ENCODE measurements at places on chromosomes 5 and 9.
A peak's percentile ranks its signal among the peaks of the same experiment; 100 is the strongest.

DNA sequence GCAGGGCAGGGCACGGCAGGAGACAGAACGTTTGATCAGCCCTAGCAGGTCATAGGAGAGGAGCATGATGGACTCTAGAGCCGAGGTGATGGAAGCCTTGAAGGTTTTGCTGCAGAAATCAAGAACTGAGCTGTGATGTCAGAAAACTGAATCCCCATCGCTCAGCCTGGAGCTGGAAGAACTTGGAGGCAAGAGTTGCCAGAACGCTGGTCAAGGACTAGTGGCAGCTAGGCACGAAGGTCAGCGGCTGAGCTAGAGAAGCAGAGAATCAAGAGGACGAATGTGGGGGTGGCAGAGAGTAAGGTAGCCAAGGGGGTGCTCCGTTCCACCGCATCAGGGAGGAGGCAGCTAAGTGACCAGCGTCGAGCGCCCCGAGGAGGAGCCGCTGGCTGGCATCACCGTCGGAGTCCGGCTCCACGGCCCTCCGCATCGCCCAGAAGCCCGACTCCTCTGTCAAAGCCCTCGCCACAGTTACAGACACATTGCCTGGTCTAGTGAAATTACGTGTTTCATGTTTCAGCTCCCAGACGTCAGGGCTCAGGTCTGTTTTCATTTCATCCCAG, 1.2 kb upstream of the GALNT10 start:
- no peak for DNase-seq

GRCh38 chr9:125343518-125344275, 82.1 kb downstream of the GAPVD1 start:
- DNase-seq, result peak; percentile 59

DNA sequence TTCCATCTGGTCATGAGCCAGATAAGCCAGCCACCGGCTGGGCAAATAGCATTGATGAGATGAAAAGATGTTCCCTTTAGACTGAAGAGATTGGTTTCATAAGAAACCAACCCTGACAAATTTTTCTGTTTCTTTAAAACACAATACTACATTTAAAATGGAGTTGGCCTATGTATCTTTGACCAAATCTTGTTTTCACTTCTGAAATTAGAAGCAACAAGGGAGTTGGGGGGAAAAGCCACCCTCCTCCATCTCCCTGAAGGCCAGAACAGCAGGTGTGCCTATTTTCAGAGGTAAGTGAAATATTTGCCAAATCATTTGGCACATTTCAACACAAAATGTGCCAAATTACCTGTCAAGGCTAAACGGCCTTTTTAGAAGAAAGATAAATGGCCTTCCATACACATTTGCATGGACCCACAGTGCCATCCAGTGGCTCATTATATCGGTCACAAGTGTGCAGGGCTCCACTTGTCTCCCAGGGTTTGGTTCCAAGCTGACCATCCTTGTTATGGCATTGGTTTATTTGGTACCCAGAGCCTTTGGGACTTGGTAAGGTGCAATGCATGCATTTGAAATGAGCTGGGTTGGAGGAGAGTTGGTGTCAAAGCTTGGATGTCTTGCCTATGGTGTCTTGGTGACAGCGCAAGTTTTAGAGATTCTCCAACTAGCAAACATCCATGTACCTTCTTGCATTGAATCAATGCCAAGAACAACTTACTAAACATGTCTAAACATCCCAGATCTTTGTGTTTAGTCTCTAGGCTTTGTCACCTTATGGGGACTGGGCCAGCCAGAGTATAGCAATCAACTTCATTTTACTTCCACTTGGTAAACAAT, 372.0 kb upstream of the KIF2A start:
- peak; percentile 60 for DNase-seq

DNA sequence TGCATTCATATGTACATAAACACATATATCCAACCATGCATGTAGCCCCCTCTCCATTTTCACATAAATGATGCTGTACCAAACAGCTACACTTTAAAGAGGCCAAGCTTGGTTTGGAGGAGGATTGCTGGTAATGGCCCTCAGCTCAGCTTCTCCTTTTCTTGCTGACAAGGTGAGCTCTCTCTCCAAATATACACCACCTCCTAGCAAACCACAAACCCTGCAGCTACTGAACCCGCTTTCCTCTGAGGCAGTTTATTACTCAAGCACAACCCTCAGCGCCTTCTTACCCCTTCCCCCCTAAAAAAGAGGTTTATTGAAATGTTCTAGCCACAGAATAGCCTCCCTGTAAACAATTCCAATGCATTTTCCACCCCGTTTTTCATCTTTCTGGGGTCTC, 54.0 kb downstream of the ALG2 start:
- no peak for DNase-seq

- no peak for DNase-seq
Measured at GRCh38 chr5:136466041-136466415, 100.7 kb upstream of the TRPC7 start.

DNA sequence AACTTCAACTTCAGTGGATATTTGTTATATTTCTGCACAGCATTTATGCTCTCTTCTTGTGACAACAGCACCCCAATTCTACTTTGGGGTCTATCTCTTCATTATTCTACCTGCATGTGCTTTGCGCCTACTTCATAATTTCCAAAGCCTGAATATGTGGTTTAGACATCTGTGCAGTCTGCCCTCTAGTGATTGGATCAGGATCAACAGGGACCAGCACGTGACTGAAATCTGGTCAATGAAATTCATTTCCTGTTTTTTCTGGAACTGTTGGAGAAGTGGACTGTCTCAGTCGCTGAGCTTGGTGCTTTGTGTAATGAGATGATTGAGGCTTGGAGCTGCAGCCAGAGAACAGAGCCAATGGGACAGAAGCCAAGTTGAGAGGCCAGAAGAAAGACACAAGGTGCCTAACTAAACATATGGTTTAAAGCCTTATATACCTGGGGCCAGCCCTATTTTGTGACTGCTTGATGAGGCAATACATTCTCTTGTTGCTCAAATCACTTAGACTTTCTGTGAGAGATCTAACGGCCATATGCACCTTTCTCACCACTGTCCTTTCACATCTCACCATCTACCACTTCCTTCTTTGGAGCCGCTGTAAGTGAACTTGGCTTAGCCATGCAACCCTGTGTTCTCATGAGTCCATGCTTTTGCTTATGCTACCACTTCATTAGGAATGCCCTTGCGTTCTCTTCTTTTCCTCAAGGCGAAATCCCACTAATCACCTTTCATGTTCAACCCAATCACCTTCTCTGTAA, 68.8 kb upstream of the PPP2R2B start:
- peak; percentile 60 for DNase-seq

- no peak for DNase-seq
Measured at GRCh38 chr5:71706906-71707305, 12.2 kb upstream of the CARTPT start.

- no peak for DNase-seq
Measured at GRCh38 chr9:111632060-111632459, 926 bp downstream of the DNAJC25 start.

GRCh38 chr5:87411586-87411972, 1.2 kb downstream of the CCNH start:
- no peak for DNase-seq

DNA sequence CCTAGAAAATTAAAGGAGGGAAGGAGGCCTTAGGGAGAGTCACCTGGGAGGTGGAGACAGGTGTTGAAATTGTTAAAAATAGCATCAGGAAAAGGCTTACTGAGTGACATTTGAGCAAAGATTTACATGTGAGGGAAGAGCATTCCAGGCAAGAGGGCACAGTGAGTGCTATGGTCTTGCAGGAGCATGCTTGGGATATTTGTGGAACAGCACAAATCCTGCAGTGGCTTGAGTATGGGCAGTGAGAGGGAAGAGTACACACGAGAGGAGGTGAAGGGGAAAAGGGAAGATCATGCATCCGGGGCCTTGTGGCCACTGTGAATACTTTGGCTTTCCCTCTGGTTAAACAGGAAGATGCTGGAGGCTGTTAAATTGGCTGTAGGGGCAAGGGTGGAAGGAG, 36.6 kb downstream of the ACER2 start:
- no peak for DNase-seq

DNA sequence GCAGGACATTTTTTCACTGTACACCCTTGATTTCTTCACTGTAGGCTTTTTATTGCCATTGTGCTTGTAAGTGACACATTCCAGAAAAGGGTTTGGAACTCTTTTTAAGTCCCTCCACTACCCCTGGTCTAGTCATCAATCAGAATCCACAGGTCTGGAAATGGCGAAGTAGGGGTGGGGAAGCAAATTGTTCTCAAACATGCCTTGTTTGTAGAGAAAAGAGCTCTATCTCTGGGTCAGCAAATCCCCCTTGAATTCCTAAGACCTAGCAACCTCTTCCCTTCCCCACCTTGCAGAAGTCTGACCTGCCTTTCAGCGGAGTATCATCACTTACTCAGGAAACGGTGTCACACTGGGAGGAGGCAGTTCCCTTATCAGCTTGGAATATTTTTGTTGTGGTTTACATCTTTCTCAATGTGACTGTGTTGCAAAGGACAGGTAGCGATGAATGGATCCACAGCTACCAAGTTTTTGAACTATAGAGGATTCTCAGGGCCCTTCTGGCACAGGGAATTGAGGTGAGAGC, 3.2 kb downstream of the SH3RF2 start:
- no peak for DNase-seq

GRCh38 chr9:130128733-130129431, 43.3 kb upstream of the NCS1 start:
- peak; percentile 37 for DNase-seq

DNA sequence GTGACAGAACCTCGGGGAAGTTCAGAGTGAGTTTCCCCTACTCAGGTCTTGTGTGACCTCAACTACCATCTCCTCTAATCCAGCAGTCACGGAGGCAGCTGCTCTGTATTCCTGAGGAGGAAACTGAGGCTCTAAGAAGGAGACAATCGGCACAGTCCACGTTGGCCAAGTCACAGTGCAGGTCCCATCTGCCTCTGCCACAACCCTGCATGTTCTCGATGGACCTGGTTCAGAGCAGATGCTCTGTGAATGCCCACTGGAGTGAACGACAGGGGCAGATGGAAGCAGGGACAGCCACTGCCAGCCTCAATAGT, 722 bp upstream of the ERGIC1 start:
- no peak for DNase-seq

- no peak for DNase-seq
Measured at GRCh38 chr9:6708732-6709131, 49.0 kb upstream of the KDM4C start.

- DNase-seq, result no peak
Measured at GRCh38 chr5:68352166-68352565, 136.6 kb downstream of the PIK3R1 start.

- DNase-seq, result no peak
Measured at GRCh38 chr5:125059255-125060002, 313.0 kb upstream of the ZNF608 start.

GRCh38 chr5:133450286-133450685, 162.1 kb downstream of the FSTL4 start:
- no peak for DNase-seq

DNA sequence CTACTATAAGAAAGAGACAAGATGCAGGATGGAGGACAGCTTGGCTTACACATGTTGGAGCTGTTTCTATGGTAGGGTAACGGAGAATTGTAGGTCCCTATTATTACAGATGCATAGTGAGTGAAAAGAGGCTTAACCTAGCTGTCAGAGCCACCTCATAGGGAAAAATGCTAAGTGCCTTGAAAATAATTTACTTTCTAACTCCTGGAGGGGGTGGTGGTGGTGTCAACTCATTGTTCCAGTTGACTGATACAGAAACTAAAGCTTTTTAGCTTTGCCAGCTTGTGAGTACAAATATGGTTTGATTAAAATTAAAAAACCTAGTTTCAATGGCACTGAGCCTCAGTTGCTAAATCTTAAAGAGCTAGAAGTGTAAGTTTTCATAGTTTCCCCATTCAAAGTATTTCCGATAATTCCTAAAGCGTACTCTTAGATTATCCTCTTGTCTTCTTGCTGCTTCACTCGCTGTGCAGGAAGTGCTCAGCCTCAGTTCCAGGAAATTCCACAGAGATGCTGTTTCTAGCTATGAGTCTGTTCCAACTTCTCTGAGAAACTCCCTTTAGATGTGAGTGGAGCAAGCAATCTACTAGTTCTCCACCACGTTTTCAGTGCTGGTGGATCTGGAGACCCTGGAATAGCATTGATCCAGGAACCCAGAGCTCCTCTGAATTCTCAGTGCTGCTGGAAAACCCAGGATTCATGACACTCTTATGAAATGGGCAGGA, 265.2 kb downstream of the DMAC1 start:
- DNase-seq, result no peak

- DNase-seq, result no peak
Measured at GRCh38 chr9:7298123-7298522, 501.5 kb downstream of the DMAC1 start.

DNA sequence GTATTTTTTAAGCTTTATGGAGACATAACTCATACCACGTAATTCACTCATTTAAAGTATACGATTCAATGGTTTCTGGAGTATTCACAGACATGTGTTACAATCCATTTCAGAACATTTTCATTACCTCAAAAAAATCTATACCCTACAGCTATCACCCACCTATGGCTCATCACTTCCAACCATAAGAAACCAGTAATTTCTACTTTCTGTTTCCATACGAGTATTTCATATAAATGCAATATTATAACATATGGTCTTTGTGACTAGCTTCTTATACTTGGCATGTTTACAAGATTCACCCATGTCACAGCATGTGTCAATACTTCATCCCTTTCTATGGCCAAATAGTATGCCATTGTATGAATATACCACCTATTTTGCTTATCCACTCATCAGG, 18.8 kb downstream of the UBQLN1 start:
- no peak for DNase-seq

- no peak for DNase-seq
Measured at GRCh38 chr9:35674025-35674361, 265 bp downstream of the CA9 start.

DNA sequence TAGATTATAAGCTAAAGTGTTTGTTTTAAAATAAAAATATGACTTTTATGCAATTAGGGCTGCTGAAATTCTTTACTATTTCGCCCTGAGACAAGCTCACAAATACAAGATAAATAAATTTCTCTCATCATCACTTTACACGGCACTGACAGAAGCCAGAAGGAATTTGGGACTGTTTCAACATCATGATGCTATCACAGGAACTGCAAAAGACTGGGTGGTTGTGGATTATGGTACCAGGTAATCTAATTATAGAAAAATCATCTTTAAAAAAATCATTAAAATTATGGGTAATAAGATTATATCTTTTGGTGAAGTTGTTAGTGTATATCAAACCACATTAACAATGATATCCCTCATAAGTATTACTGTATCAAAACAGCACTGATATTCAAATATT, 95.0 kb downstream of the MAN2A1 start:
- DNase-seq, result no peak

GRCh38 chr9:21031091-21031807, at the start of gene HACD4:
TSS of gene HACD4 (minus strand) at chr9:21031640. CDS start at chr9:21031590, 50 bp downstream.
- DNase-seq, result no peak

- DNase-seq, result peak; percentile 85
Measured at GRCh38 chr5:151126199-151126645, 31.4 kb downstream of the ANXA6 start.

- no peak for DNase-seq
Measured at GRCh38 chr9:135078361-135078821, 9.1 kb upstream of the OLFM1 start.
